Cerebellar nuclear complex (tissue), 1 donor: ENCODE measurements at places on chromosomes 4 and X.

GRCh38 chrX:34884817-34885216, 57.8 kb upstream of the FAM47B start:
- DNase-seq: no peak

GRCh38 chr4:187478292-187479140, 517.1 kb upstream of the ZFP42 start:
- no peak for DNase-seq

GRCh38 chr4:128162434-128162833, 101.3 kb downstream of the LARP1B start:
- DNase-seq: no peak

GRCh38 chrX:28582511-28582910, 4.7 kb upstream of the IL1RAPL1 start:
- DNase-seq: no peak

DNA sequence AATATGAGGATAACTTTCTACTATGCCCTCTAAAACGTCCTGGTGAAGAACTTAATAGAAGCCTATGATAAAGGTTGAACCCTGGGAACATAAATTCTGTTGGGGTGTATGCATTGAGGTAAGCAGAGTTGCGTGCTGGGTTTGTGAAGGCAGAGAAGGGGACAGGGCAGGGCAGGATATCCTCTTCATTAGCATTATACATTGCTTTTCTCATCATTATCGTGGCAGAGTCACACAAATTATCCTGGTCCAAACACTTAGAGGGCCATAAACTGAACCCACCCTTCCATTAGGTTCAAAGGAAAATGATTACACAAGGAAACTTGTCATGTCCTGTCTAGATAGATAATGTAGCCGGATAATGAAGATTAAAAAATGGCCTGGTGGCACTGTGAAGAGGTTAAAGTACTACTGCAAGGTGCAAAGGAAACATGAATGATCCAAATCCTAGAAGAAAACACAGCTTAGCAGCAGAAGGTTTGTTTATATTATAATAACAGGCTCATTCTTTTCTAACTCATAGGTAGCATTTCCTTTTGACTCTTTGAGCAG, 189.1 kb downstream of the SPCS3 start:
- DNase-seq: no peak

DNA sequence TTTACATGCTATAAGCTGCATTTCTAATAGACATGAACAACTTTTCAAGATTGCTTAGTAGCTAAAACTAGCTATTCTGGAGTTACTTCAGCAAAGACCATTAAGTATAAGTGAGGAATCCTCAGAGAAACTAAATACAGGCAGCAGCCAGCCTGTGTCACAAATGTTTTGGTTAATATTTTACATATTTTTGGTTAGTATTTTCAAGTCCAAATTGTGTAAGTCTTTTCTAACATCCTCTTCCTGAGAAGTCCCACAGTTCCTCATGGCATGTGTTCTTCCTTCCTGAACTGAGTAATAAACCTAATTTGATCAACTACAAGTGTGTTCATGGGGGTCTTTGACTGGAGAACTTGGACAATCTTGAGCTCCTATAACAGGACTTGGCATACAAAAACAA, 42.4 kb upstream of the MCF2 start:
- no peak for DNase-seq

- DNase-seq: no peak
Observed at GRCh38 chr4:89598602-89599001, 238.4 kb downstream of the SNCA start.

- DNase-seq: no peak
Observed at GRCh38 chr4:56657128-56657527, 24.0 kb downstream of the HOPX start.

DNA sequence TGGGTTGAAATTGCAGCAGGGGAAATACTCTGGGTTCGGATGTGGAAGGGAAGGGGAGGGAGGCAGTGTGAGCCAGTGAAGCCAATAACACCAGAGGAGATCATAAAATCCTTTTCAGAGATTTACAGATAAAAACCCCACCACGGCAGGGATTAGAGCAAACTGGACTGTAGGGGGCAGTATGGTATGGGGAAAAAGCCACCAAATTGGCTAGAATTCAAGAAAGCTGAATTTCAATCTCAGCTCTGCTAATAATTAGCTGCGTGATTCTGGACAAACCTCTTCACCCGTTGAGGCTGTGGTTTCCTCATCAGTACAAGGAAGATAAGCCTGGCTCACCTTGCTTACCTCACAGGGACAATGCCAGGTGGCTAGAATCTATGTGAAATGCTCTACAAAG, 108.1 kb downstream of the ATG4A start:
- no peak for DNase-seq

DNA sequence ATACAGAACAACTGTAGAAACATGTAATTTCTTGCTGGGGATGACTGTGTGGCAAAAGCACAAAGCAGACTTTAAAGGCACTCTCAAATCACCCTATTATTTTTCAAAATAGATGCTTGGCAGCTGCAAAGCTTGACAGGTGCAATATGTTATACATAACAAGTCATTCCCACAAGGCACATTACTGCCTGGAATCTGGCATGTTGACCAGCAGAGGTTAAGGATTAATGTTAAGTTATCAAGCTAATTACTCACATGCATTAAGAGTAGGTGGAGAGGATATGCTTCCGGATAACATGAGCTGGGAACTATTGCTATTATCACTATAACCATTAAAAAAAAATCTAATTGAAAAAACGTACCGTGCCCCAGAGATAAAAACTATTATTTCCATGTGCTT, 17.8 kb downstream of the ANOS1 start:
- no peak for DNase-seq

DNA sequence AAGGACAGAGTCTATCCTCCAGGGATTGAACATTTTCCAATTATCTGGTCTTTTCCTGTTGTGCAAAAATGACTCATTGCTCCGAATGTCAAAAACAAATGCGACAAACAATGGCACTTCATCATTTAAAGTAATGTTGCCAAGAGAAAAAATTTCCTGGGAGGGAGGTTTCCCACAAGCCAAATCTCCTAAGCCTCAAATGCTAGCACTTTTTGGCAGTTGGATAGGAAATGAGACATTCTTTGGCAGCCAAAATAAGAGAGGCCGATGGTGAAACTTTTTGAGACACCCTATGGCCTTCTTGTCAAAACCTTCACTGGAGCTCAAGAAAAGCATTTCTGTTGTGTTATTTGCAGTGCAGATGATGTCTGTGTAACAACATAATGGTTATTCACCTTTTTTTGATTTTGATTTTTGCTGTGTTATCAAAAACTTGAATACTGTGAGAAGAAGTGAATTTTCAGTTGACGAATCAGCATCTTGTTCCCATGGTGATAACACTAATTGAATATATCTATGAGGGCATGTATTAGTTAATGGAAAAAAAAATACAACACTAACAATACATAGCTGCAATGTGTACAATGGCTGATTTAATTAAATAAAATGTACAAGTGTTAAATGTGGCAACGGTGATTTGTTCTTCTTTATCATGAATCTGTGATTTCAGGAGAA, 333.8 kb downstream of the ANK2 start:
- no peak for DNase-seq

- DNase-seq: no peak
Observed at GRCh38 chr4:103098756-103099440, 736 bp downstream of the BDH2 start.

DNA sequence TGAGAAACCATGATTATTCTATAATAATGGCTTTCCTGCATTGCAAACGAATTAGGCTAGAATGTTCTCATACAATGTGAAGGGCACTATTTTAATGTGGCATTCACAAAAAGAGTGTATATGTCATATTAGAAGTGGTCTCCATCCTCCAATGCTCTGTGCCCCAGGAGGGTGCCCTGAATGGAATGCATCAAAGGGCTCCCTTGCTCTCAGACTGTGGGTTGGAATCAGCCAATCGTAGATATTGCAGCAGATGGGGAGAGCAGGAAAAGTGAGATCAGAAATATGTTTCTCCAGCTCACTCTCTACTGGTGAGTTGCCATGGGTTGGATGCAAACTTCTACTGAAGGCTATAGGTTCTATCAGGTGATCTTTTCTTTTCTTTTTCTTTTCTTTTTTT, 11.9 kb upstream of the NSUN7 start:
- DNase-seq: no peak
